Cerebellum (tissue), 4 donors: ENCODE measurements at places on chromosomes 13 and 19.
A peak's percentile ranks its signal among the peaks of the same experiment; 100 is the strongest.

DNA sequence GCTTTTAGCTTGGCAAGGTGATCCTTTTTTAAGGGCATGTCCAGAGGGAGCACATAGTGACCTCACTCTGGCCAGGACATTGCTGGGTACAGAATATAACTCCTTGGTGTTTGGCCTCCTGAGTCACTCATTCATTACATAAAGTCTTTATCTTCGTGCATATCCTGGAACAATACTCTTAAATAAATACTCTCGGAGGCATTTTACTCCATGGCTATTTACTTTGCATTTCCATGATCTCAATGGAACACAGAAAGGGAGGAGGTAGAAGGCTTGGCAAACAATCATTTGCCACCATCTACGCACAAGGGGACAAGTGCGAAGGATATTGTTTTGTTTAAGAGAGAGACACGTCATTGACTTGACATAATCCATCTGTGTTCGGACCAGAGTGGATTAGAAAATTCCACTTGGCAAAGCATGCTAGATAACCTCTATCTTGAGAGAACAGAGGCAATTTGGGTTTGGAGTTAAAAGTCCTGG, 210.0 kb downstream of the IRS2 start:
- no peak for DNase-seq

DNA sequence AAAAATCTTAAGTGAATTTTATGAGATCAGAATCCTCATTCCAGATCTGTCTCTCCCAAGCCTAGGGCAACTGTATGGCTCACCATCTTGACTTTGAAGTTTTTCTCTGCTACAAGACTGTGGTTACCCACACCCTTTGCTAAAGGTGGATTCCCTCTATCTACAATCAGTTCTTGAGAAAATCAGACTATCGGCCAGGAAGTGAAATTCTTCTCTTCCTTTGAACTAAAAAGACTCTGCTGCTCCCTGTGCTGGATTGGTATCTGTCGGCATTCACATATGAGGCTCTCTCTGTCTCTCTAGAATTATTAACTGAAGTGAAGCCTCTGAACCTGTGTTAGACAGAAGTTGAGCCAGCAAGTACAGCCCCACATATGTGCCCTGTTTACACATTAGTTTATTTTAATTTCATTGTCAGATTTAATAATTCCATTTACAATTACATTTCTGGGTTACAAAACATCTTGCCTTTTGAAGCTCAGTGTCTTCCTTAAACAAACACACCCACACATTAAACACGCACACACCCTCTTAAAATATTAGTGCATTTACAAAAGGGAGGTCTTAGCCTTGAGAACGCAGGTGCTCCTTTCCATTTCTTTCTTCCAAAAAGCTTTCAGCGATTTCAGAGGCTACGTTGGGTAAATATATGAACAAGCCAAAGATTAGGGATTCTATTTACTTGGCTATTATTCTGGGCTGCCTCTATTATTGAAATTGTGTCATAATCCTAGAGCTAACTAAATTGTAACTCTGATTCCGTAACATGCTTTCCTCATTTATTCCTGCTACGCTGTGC, 145.7 kb downstream of the MIPEP start:
- no peak for DNase-seq

GRCh38 chr13:97535614-97536013, 101.6 kb downstream of the RAP2A start:
- DNase-seq, result no peak

GRCh38 chr19:3968556-3969434, 2.1 kb downstream of the DAPK3 start:
- no peak for DNase-seq

GRCh38 chr19:57395710-57396109, 6.1 kb downstream of the ZNF548 start:
- no peak for DNase-seq

DNA sequence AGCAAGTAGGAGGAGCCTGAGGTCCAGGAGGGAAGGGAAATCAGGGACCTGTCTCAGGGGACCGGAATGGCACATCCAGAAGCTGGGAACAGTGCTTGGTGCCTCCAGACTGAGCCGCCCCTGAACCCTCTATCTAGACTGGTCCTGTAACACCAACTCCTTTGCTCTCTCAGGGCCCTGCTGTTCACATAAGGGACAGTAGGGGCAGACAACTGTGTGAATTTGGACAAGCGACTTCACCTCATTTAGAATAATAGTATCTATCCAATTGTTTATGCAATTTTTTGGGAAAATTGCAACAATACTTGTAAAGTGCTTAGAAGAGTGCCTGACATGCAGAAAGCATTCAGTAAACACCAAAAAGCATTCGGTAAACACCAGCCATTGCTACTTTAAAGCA, 14.0 kb downstream of the SYMPK start:
- DNase-seq, result no peak

- no peak for DNase-seq
Observed at GRCh38 chr13:46679369-46680120, 117.4 kb downstream of the ESD start.

DNA sequence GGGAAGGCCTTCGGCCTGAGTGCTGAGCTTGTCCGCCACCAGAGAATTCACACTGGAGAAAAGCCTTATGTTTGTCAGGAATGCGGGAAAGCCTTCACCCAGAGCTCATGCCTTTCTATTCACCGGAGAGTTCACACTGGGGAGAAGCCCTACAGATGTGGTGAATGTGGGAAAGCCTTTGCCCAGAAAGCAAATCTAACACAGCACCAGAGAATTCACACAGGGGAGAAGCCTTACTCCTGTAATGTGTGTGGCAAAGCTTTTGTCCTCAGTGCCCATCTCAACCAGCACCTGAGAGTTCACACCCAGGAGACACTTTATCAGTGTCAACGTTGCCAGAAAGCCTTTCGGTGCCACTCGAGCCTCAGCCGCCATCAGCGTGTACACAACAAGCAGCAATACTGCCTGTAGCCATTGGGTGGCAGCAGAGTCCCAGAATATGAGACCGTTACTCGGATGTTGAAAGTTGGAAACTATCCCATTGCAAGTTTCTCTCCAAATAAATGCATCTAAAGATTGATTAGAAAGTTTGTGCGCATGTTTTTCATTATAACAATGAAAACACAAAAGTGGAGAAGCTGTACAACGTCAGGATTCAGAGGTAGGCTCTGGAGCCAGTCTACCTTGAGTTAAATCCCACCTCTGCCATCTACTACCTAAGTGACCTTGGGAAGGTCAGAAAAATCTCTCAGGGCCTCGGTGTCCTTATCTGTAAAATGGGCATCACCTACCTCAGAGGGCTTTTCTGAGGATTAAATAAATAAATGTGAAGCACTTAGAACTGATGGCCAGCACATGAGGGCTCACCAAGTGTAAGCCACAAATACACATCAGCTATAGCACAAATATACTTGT, 21.1 kb downstream of the ZNF473 start:
- DNase-seq, result peak; percentile 67

- peak; percentile 59 for DNase-seq
Observed at GRCh38 chr19:19475849-19476828, 39.2 kb downstream of the TSSK6 start.
